Spinal cord (tissue), 10 donors: ENCODE measurements at places on chromosomes 2 and 18. TPM values are rescaled to one million over a fixed set of nuclear protein-coding genes. Genes with fewer than 3 reads are reported as not detected.

DNA sequence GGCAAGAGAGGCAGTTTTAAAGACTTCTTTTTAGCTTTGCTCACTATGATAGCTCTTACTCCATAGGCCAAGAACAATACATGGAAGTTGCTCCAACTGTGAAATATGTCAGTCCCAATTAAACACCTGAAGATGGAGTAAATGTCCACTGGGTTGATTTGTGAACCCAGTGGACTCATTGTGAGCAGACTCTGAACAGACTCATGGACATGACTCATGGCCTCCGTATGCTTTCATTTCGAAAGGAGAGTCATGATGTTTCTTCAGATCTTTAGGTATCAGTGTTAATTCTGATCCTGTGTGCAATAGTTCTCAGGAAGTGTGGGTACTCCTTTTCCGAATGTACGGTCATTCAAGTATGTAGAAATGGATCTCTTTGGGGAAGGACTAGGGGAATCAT is 5.4 kb upstream of the CWC22 start:
- no peak for DNase-seq

DNA sequence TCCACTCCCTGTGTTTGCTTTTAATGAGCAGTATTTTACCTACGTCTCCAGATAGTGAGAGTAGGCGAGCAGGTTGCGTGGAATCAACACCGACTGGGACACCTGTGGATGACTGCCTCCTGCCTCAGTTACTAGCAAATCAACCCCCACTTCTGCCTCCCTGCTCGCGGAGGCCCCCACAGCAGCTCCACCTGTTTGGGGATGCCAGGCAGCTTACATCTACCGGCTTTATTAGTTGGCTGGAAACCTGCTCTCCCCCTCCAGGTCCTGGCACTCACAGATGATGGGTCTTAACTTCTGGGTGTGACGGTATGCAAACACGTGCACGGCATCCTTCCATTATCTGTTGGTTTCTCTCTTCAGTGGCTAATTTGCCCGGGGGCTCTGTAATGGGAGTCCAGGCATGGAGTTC is 164.4 kb upstream of the SESTD1 start:
- DNase-seq, result no peak

DNA sequence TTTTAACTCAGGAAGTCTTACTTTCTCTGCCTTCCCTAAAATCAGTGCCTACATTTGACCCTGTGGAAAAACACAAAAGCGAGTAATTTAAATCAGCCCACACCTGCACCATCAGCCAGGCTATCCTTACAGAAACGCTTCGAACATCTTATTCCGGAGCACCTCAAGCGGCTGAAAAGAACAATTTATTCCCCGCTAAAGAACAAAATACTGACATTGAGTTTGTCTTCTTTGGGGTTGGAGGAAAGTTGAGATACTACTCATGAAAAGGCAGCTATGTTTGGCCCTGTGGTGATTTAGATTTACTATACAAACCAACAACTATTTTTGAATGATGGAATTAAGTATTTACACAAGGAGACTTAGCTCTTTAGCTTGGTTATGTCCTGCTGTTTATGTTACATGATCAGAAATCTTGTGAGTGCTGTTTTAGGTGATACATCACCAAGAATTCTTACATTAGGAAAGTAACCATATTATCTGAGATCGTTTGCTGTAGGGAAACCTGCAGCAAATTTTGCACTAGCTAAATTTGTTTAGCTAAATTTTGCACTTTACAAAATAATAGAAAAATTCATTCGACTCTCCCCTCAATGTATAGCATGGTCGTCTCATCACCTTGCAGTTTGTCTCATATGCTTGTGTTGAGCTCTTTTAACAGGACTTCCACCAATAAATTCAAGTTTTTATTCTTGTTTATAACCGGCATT is 158.8 kb upstream of the SIX2 start:
- no peak for DNase-seq

DNA sequence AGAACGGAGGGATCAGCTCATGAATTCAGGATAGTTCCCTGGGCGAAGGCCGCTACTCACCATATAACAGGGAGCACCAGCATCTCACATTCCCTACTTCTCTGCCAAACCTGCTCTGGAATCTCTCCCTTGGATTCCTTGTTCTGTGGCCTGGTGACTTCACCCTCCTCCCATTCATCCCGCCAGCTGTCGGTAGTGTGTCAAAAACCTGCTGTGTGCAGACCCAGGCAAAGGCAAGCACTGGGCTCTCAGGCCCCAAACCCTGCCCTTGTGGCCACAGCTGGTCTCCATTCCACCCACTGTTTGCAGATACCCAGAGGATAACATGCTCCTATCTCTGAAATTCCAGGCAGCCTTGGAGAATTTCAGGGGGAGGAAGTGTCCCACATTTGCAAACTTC is 151.6 kb downstream of the CAPN13 start:
- no peak for DNase-seq

GRCh38 chr2:151770995-151771394 is 36.7 kb upstream of the NEB start:
- DNase-seq, result no peak

DNA sequence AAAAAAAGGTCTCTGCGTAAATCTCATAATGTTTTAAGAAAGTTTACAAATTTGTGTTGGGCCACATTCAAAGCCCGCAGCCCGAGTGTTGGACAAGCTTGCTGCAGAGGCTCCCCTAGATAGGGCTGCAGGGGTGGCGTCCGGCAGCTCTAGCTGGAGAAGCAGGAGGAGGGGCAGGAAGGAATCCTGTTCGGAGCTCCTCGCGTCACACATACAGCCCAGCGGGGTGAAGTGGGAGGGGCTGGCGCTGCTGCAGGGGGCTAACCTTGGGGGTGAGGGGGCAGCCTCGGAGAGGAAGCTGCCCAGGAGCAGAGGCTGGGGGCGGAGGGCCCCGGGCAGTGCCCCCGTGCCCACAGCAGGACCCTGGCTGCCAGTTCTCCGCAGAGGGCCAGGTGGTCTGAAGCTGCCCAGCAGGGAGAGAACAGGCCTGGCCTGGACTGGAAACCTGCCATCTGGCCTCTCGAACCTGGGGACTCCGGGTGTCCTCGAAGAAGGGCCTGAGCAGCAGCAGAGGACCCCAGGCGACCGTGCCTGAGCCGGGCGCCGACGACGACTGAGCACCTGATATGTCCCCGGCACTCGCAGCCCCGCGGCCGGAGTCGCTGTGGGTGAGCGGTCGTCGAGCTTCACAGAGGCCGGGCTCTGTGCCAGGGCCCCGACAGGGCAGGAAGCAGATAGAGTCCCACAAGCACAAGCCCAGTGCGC is 2.6 kb upstream of the GPR35 start:
- DNase-seq, result no peak

DNA sequence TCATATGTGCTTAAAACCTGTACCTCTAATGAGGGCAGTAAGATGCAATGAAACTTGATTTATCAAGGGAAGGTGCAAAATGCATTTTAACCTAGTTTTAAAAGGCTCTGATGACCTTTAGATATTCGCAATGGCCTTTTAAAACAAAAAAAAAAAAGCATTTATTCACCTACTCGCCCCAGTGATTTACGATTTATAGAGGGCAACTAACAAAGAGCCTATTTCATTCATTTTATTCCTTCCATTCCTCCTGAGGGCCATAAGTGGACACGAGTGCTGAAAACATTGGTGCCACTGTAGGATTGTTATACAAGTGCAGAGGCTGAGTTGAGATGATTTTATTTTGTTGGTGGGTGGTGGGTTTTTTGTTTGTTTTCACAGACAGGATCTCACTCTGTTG is 48.1 kb downstream of the RNF152 start:
- no peak for DNase-seq

Gene PPP1R1C
- 9.8 TPM for total RNA-seq

Gene DSG2
- 34.2 TPM for total RNA-seq

Gene ENOSF1
- 48.3 TPM for total RNA-seq
